Germinal center (tissue), 1 donor: ENCODE measurements at places on chromosomes 5 and 9.

DNA sequence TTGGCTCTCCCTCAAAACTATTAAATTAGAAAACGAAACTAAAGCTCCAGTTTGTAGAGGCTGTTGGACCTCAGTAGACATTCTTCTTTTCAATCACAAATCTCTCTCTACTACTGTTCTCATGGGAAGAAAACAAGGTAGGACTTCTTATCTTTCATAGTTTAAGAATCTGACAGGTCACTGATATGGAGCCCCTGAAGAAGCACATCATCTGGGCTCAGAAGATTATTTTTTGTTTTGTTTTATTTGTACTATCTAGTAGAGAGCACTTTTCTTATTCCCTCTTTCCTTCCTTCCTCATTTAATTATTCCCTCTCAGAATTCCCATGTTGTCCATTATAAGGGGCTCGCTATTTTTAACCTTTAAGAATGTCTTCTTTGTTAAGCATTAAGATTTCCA, 26.3 kb downstream of the STARD4 start:
- no peak for DNase-seq

GRCh38 chr9:98374385-98375051, 119.1 kb upstream of the TBC1D2 start:
- DNase-seq, result no peak

GRCh38 chr5:110852053-110852452, 113.2 kb downstream of the SLC25A46 start:
- no peak for DNase-seq

DNA sequence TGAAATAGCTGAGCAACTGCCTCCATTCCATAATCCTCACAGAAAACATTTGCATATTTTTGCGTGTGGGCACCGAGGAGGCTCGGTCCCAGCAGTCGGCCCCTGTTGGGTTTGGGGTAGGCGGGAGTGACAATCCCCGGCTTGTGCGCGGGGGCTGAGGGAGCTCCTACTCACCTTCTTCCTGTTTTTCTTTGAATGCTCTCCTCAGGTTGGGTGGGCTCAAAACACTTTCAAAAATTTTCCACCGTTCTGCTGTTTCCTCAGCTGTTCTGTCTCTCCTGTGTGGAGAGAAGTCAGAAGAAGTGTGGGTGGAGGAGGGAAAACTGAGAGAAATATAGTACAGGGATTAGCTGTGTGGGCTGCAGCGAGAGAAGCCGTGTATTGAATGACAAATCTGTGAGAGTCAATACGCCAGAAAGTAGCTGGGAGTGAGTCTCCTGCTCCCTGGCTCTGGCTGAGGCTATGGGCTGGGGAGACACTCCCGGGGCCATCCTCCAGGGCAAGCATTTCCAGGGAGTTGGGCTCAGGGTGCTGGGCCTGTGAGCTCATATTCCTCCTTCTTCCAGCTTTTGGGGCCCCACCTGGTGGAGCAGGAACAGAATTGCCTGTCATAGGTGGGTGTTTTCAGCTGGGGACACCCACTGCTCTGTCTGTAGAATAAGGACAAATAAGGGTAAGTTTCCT, 84.7 kb downstream of the CMYA5 start:
- no peak for DNase-seq

- DNase-seq, result no peak
Observed at GRCh38 chr9:107749787-107750444, 260.3 kb upstream of the KLF4 start.

DNA sequence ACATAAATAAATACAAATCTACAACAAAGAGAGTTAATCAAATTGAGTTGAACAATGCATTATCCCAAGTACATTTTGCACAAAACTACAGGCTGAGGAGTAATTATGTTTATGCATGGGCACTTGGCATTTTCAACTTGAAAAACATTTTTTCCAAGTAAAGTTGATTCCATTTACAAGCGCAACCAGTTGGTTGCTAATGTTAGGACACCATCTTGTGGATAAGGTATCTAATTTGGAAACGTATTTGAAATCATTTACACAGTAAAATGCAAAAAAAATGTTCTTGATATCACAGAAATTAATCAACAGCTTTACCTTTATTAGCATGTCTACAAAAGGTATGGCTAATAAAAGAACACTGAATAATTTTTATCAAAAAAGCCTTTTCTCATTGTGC, 18.8 kb downstream of the FTMT start:
- no peak for DNase-seq

- DNase-seq, result no peak
Observed at GRCh38 chr9:86722706-86723075, 224.6 kb downstream of the GAS1 start.

GRCh38 chr5:10303699-10304170, 4.0 kb downstream of the CMBL start:
- DNase-seq, result no peak

DNA sequence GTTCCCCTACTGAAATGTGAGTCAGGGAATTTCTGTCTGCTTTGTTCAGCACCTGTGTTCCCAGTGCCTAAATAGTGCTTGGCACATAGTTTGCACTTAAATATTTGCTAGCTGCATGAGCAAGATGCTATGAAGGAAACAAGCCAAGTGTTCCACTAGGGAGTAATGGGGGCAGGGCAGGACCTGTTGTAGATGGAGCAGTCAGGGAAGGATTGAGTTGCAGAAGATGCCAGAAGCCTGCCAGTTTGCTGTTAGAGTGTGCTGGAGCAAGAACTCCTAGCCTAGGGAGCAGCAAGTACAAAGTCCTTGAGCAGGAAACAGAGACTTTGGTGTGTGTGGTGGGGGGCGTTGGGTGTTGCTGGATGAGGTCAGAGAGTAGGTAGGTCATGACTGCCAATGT, 87.5 kb downstream of the DAB2IP start:
- DNase-seq, result no peak

- no peak for DNase-seq
Observed at GRCh38 chr5:137440795-137441194, 58.3 kb downstream of the SPOCK1 start.

DNA sequence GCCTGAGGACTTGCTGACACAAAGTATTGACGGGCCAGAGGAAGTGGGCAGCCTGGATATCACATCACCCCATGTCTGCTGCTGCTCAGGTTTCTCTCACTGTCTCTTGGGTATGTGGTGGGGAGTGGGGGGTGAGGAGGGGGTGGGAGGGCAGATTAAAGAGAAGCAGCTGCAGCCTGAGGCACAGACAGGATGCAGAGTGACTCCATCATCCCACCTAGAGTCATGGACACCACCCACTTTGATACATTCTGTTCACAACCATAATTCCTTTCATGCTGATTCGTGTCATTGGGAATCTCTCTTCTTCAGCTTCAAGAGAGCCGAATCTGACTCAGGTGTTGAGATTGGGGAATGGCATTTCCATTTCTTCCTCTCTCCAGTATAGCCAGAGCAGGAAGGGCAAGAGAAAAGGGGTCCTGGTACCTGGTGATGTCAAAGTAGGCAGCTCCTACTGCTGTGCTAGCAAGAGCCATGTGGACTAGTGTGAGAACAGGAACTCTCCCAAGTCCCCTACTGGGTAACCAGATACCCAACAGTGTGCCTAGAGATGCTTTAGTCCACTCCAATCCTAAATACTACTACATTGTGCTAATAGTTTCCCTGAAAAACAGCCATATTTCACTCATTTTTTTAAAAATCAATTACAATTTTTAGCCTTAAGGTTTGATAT, 22.4 kb downstream of the GRAMD2B start:
- no peak for DNase-seq

GRCh38 chr9:2987679-2988078, 143.8 kb upstream of the PUM3 start:
- no peak for DNase-seq

- DNase-seq, result no peak
Observed at GRCh38 chr9:15144622-15145061, 162.4 kb downstream of the TTC39B start.

DNA sequence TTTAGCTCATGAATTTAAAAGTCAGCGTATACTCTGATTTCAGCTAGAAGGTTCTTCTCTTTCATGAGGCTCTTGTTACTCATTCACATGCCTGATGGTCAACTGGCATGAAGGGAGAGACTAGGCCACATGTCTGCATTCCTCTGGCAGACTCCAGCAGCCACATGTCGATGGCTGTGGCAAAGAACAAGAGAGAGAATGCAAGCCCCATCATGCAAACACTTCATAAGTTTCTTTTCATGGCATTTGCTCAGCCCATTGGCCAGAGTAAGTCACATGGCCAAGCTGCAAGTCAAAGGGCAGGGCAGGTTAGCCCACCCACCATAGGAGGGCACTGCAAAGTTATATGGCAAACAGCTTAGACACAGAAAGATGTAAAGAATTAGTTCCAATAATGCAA, 5.4 kb downstream of the KCNV2 start:
- DNase-seq, result no peak

- no peak for DNase-seq
Observed at GRCh38 chr5:96388176-96388575, 44.9 kb downstream of the PCSK1 start.

- no peak for DNase-seq
Observed at GRCh38 chr5:73263001-73263710, 90.2 kb downstream of the TMEM174 start.

- no peak for DNase-seq
Observed at GRCh38 chr5:36270876-36271575, 29.3 kb upstream of the NADK2 start.

GRCh38 chr5:152358861-152359568, 46.1 kb downstream of the NMUR2 start:
- DNase-seq, result no peak

- DNase-seq, result peak; percentile 64
Observed at GRCh38 chr9:136944212-136944518, 373 bp downstream of the FBXW5 start.

- DNase-seq, result no peak
Observed at GRCh38 chr9:130982636-130983358, 26.2 kb upstream of the LAMC3 start.

DNA sequence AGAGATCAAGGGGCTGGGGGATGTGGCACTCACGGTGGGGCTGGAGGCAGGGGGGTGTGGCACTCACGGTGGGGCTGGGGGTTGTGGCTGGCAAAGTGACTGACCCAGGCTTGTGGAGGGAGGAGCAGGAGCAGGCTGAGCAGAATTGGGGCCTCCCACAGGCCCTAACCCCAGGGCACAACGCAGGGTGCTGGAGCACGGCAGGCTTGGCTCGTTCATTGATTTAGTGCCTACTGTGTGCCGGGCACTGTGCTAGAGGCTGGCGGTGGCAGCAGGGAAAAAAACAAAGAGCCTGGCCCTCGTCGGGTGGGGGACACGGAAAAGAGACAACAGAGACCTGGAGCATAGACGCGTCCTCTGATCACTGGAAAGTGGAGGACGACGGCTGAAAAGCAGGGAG, 80.9 kb downstream of the HMCN2 start:
- no peak for DNase-seq

GRCh38 chr5:542319-543311, 18.4 kb upstream of the SLC9A3 start:
- no peak for DNase-seq

GRCh38 chr5:132471151-132471907, 19.2 kb downstream of the IRF1 start:
- DNase-seq, result no peak

DNA sequence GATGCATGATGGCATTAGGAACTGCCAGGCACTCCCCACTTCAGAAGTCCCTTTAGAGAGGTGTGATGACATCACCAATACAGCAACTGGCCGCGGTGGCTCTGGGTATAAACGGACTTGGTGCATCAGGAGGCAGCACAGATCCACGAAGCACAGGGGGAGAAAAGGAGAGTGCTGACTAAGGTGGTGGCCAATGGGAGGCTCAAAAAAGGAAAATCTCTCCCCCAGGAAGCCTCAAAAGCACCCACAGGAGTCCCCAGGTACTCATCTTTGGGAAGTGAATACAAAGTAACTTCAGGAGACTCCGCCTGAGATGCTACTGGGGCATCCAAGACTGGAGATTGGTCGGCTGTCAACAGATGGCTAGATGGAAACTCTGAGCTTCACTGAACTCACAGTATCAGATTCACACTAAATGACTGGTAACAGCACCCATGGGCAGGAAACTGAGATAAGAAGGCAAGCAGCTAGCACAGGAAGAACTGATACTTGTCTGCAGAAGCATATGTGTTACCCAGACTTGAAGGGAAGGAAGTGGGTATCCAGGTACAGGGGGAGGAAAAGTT, 7.6 kb downstream of the TTC39B start:
- DNase-seq, result no peak

DNA sequence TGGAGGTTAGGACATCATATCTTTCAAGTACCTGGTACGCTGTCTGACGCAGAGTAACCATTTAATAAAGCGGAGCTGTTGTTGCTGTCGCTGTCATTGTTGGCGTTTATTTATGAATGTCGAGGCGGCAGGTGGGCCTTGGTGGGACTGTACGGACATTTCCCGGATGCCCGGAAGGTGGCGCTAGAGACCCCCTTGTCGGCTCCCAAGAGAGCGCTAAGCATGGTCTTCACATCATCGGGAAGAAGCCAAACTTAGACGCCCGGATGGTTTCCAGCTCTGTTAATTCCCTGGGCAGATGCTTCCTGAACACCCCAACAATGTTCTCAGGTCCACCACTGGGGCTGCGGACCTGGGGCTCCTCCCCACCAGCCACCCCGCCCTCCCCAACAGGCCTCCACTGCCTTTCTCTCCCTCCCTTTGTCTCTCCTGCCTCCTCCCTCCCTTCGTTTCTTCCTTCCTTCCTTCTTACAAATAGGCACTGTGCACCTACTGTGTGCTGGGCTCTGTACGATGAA, 54.1 kb downstream of the DUSP1 start:
- peak; percentile 74 for DNase-seq

- no peak for DNase-seq
Observed at GRCh38 chr9:113588936-113589335, 125.4 kb downstream of the RGS3 start.

DNA sequence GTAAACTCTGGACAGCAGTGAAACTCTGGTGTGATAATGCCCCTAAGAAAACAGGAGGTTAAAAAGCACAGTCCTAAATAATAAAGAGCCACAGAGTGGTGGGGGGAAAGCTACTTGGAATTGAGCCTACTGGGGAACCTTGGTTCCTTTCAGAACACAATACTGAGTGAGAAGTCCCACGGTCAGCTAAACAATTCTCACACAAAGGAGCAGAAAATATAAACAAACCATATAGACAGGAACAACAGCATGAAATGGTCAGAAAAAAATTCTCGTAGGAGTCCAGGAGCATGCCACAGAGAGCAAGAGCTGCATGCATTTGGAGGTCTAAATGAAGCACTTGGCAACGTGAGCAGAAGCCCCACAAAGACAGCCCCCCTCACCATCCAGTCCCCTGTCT, 56.0 kb downstream of the TEK start:
- no peak for DNase-seq

DNA sequence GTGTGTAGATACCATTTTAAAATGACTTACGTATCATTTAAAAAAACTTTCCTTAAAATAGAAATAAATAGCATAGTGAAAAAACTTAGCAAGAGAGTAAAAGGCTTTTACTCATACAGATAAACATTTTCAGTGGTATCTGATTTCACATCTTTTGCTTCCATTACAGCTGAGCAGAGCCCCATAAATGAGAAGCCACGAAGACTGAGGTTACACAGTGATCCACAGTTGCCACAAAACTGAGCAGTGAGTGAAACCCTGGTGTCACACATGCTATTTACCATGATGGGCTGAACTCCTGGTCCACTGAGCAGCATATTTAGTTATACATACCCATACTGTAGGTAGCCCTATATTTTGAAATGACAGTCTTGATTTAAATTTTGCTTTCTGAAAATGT, 401.2 kb downstream of the KIAA0825 start:
- no peak for DNase-seq
